ENCODE measurements at places on chromosomes 6 and 20.

DNA sequence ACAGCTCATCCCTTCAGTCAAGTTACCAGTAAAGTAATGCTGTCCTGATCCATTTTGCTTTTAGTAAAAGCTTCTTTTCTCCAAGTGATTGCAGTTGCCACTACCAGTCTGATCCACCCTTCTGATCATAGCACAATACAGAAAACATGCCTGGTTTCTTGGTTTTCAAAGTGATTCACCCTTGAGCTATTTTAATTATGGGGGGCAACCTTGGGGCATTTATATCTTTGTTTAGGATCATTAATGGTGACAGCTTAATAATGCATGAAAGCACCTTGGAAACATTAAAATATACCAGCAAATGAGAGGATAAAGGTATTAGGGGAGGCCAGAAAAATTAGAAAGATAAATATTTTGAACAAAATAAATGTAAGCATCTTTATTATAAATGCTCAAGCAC lies 38.4 kb downstream of the LRRC1 start:
- no peak for DNase-seq

GRCh38 chr6:75300531-75300855 lies 15.9 kb upstream of the TMEM30A start:
- no peak for DNase-seq

GRCh38 chr20:50587291-50587961 lies 77.2 kb downstream of the PTPN1 start:
- DNase-seq, result no peak

DNA sequence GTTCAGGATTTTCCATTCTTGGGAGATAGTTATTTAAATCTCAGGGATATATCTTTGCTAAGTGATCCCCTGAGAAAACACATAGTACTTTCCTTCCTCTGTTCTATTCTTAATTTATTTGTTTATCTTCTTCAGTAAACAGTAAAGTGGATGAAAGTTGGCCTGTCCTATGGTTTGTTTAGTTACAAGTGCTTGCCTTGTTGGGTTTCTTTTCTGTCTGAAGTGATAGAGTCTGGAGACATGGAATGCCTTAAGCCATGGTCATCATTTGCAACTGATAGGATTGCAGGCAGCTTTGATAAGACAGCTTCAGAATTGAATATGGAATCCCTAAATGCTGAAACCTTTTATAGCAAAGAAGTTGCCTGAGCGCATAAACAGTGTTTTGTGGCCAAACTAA lies 4.9 kb downstream of the ADGRG6 start:
- no peak for DNase-seq

DNA sequence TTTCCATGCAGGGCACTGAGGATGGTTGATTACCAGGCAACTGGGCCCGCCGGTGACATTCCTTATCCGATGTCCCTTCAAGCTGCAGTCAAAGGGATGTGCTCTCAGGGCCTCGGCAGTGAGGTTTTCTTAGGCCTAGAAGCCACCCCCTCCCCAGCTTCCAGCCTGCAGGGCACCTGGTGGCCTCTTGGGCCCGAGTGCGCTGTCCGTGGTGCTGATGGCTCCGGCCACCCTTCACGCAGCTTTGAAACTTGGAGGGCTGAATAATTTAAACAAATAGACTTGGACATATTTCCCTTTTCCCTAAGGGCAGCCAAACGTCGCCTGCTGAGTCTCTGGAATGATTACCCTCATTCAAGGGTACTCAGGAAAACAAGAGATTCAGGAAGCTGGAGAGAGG lies 8.9 kb upstream of the MLN start:
- DNase-seq, result peak; percentile 95

DNA sequence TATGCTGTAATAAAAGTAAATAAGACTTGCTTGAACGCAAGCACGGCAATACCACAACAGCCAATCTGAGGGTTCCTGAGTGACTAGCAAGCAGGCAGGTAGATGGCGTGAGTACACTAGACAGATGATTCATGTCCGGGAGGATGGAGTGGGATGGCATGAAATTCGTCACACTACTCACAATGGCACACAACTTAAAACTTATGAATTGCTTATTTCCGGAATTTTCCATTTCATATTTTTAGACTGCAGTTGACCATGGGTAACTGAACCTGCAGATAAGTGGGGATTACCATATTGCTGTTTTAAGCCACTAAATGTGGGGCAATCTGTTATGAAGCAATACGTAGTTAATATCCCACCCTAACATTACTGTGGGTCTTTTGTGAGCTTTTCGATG lies 93.6 kb upstream of the NFATC2 start:
- no peak for DNase-seq
